DND-41 (cell line): ENCODE measurements at places on chromosomes 2 and 18.
A peak's percentile ranks its signal among the peaks of the same experiment; 100 is the strongest.

DNA sequence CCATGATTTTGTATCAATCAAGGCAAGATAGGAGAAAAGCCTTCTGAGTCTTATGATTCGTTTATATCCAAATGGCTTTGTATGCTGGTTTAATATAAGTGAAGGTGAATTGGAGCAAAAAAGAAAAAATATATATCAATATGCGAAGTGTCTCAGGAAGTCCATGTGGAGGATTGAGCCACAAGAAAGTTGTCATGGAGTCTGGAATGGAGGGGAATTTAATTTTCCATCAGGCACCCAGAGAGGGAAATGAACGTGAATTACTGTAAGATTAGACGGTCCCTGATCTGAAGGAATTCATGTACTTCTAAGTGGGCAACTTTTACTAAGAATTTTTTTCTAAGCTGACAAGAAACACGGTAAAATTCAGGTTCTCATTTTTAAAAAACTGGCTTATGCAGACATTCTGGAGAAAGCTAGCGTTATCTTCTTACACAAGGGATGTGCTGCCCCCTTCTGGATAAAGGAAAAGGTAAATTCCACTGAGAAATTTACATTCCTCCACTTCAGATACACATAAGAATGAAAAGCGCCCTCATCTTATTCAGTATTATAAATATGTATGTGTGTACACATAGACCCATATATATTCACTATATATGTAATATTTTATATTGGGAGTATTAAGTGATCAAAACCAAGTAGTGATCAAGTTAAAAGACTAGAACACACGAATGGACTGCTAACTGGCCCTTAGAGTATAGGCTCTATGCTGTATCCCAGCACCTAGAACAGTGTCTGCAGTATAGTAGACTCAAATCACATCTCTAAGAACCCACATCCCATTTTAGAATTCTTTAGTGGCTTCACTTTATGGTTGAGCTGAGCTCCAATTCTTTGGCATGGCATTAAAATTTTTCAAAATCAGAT, 289.0 kb upstream of the TFPI start:
- no peaks in the 10 kb centered on the region for H3K4me1 ChIP-seq
- H3K27me3 ChIP-seq: no peaks in the 10 kb centered on the region
- H3K27ac ChIP-seq: no peak overlapping the region
- H3K4me3 ChIP-seq: no peak overlapping the region
- DNase-seq: no peak

GRCh38 chr2:174332217-174332963, 2.4 kb upstream of the SP9 start:
- peaks cover 7% of the 10 kb centered on the region; the same call in 1 of the 2 replicates for H3K4me1 ChIP-seq
- no peak overlapping the region for H3K27ac ChIP-seq
- peaks cover 4% of the 10 kb centered on the region for H3K27me3 ChIP-seq
- DNase-seq: no peak

GRCh38 chr2:2806711-2807110, 475.6 kb upstream of the MYT1L start:
- no peaks in the 10 kb centered on the region for H3K27me3 ChIP-seq
- H3K36me3 ChIP-seq: no peaks in the 10 kb centered on the region
- H3K4me3 ChIP-seq: no peak overlapping the region
- no peak for DNase-seq

- no peaks in the 10 kb centered on the region for H3K27me3 ChIP-seq
- H3K4me1 ChIP-seq: no peaks in the 10 kb centered on the region
- H3K4me3 ChIP-seq: no peak overlapping the region
- no peak overlapping the region for H3K27ac ChIP-seq
Measured at GRCh38 chr2:208627110-208627884, 220.7 kb downstream of the PTH2R start.

DNA sequence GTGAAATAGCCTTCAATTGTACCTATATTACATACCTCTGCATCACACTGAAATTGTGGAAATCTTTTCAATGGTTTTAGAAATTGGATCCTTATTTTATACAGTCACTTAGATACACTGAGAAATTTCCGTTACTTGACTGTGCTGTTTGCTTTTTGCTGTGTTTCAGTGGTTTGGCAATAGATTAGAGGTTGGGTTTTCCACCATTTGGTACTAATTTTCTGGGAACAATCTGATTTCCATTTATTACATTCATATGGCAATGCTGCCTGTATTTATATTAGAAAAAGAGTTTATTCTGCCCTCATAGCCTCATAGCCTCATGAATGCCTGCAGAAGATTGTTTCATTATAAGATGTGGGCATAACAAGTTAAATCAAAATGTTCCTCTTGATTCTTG, 285.0 kb downstream of the GULP1 start:
- no peaks in the 10 kb centered on the region for H3K36me3 ChIP-seq
- no peaks in the 10 kb centered on the region for H3K27me3 ChIP-seq
- DNase-seq: no peak
- H3K4me1 ChIP-seq: no peaks in the 10 kb centered on the region
- no peak overlapping the region for H3K27ac ChIP-seq

GRCh38 chr2:232353660-232354059, 24.9 kb upstream of the ALPP start:
- H3K36me3 ChIP-seq: no peaks in the 10 kb centered on the region
- no peaks in the 10 kb centered on the region for H3K4me1 ChIP-seq
- no peaks in the 10 kb centered on the region for H3K27me3 ChIP-seq
- DNase-seq: no peak
- H3K27ac ChIP-seq: no peak overlapping the region

- DNase-seq: no peak
- no peaks in the 10 kb centered on the region for H3K4me1 ChIP-seq
- H3K4me3 ChIP-seq: no peak overlapping the region
- H3K27me3 ChIP-seq: no peaks in the 10 kb centered on the region
Measured at GRCh38 chr2:192377173-192377572, 182.4 kb upstream of the TMEFF2 start.

DNA sequence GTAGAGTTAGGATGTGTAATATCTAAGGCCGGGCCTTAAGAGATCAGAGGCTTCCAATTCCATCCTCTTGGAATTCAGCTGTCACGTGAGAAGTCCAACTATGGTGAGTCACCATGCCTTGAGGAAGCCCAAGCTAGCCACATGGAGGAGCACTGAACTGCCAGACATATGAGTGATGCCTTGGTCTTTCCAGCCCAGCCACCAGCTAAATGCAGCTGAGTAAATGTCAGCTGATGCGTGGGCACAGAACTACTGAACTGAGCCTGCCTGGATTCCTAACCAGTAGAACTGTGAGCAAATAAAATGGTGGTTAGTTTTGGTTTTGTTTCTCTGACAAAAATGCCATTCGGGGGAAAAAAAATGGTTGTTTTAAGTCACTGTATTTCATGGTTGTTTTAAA, 153.7 kb upstream of the SERTAD2 start:
- H3K4me1 ChIP-seq: no peaks in the 10 kb centered on the region
- H3K36me3 ChIP-seq: no peaks in the 10 kb centered on the region

DNA sequence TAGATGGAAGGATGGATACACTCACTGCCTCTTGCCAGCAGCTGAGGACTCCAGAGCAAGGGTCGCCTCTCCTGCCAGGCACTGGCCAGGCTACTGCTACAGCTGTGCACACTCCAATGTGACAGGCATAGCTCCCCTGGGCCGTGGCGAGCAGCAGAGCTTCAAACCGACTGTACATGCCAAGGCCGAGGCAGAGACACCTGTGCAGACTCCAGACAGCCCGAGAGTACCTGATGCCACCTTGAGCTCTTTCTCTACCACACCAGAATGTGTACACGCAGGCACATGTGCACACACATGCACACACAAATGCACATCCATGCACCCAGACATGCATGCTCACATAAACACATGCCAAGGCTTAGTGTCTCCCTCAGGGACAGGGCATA, 508.3 kb upstream of the MYT1L start:
- no peaks in the 10 kb centered on the region for H3K36me3 ChIP-seq
- no peak for DNase-seq

- DNase-seq: no peak
- peaks cover 9% of the 10 kb centered on the region for H3K36me3 ChIP-seq
- H3K27ac ChIP-seq: no peak overlapping the region
- peaks cover 23% of the 10 kb centered on the region for H3K4me1 ChIP-seq
Measured at GRCh38 chr2:3377279-3377611, 373 bp downstream of the EIPR1 start.

- no peak for DNase-seq
- no peaks in the 10 kb centered on the region for H3K4me1 ChIP-seq
- no peak overlapping the region for H3K4me3 ChIP-seq
- no peaks in the 10 kb centered on the region for H3K36me3 ChIP-seq
Measured at GRCh38 chr18:60112369-60112768, 212.6 kb downstream of the PMAIP1 start.

- DNase-seq: no peak
- H3K36me3 ChIP-seq: no peaks in the 10 kb centered on the region
- H3K27me3 ChIP-seq: peaks cover 3% of the 10 kb centered on the region
- no peak overlapping the region for H3K27ac ChIP-seq
- no peak overlapping the region for H3K4me3 ChIP-seq
Measured at GRCh38 chr2:149278161-149278871, 52.1 kb upstream of the LYPD6 start.

DNA sequence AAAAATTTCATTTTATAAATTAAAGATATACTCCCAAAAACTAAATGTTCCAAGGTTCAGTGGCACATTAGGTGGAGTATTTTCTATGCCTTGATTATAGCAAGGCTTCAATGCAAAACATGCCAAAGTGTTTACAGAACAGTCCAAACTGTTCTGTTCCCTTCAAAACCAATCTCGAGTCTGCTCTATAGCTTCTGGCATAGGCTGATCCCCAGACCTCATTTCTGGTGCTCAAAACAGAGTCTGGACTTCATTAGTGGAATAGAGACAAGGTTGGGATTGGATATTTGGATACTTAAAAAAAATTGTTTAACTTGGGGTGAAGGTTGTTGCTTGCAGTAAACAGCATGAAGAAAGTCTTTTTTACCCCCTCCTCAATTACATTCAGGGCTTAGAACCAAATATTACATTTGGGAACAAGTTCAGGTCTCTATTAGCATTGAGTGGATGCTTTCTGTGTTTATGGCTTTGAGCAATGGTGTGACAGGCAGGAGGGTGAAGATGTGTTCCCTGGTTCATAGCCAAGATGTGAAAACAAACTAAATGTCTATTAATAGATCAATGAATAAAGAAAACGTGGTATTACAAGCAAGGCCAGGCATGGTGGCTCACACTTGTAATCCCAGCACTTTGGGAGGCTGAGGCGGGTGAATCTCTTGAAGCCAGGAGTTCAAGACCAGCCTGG, 208.1 kb upstream of the RND3 start:
- DNase-seq: no peak
- no peaks in the 10 kb centered on the region for H3K27me3 ChIP-seq
- no peak overlapping the region for H3K4me3 ChIP-seq
- no peaks in the 10 kb centered on the region for H3K36me3 ChIP-seq
- no peak overlapping the region for H3K27ac ChIP-seq

GRCh38 chr2:172273910-172274571, 153.3 kb upstream of the ITGA6 start:
- H3K36me3 ChIP-seq: no peaks in the 10 kb centered on the region
- H3K4me1 ChIP-seq: peaks cover 10% of the 10 kb centered on the region
- H3K27me3 ChIP-seq: no peaks in the 10 kb centered on the region
- peak; percentile 48 for DNase-seq
- H3K4me3 ChIP-seq: no peak overlapping the region

GRCh38 chr2:208175069-208175839, 11.9 kb upstream of the CRYGA start:
- peak; percentile 77 for DNase-seq
- no peaks in the 10 kb centered on the region for H3K36me3 ChIP-seq
- H3K27me3 ChIP-seq: peaks cover 3% of the 10 kb centered on the region
- H3K27ac ChIP-seq: no peak overlapping the region
- H3K4me3 ChIP-seq: no peak overlapping the region

DNA sequence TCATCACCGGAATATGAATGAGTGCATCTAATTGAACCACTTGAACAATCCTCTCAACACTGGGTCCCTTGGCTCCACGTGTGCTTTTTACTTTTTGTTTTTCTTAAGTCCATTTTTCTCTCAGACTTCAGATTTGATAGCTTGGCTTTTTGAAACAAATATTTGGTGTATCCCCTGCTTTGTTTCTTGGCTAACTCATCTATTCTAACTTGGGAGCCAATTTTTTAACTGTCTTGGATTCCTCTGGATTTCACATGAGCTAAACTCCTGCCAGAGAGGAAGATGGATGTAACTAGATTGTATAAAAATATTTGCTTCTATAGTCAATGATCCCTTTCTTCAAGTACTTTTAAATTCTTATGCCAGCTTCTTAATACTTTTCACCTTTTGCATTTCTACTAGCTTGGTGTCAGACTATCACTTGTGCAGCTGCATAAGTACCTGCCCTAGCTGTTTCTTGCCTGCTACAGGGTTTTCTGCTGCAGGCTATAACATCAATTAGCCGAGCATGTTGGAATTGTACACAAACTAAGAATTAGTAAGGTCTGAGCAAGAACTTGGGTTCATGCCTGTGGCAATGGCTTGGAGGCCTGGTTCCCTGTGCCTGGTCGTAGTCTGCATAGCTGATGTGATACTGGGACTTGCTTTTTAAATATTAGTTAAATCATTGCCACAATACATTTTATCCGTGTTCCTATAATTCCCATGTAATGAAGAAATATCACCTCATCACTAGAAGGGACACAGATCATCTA, 281.5 kb downstream of the EN1 start:
- DNase-seq: no peak
- H3K36me3 ChIP-seq: no peaks in the 10 kb centered on the region
- no peak overlapping the region for H3K4me3 ChIP-seq
- no peaks in the 10 kb centered on the region for H3K4me1 ChIP-seq

- DNase-seq: no peak
- no peak overlapping the region for H3K4me3 ChIP-seq
- H3K27me3 ChIP-seq: no peaks in the 10 kb centered on the region
- no peaks in the 10 kb centered on the region for H3K4me1 ChIP-seq
- no peaks in the 10 kb centered on the region for H3K36me3 ChIP-seq
Measured at GRCh38 chr2:82283075-82283474, 1978.5 kb upstream of the LRRTM1 start.

GRCh38 chr2:239196474-239197021, 204.3 kb downstream of the HDAC4 start:
- no peak overlapping the region for H3K4me3 ChIP-seq
- no peak for DNase-seq
- no peak overlapping the region for H3K27ac ChIP-seq
- no peaks in the 10 kb centered on the region for H3K27me3 ChIP-seq
- no peaks in the 10 kb centered on the region for H3K4me1 ChIP-seq
